ENCODE measurements at places on chromosomes 12 and 14. TPM values are rescaled to one million over a fixed set of nuclear protein-coding genes. Genes with fewer than 3 reads are reported as not detected.

DNA sequence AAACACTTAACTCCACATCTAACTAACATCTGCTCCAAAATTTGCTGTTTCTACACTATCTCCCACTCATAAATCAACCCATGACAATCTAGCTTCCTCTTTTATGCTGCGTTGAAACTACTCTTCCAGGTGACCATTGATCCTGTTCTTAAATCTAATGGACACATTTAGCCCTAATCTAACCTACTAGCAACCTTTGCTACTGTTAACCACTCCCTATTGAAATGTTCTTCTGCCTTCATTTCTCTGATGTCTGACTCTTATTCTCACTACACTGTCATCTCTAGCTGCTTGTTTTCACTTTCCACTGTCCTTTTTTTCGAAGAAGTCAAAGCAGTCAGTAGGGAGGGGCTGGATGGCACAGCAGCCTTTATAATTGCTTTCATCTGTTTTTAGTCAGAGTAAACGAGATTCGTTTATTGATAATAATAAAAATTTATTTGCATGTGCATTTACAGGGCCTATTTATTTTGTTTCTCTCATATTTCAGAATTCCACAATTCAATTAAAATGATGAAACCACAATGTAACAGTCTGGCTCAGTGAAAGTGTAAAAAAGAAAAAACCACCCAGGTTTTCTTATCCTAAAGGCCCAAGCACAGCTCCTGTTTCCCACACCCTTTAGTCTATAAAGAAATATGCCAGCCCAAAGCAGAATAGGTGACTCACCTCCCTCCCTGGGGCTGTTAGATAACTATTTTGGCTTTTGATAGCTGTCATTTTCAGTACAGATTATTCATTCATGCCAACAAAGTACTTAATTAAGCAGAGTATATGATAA lies 44.9 kb downstream of the ATP2B1 start:
- DNase-seq: no peak

GRCh38 chr14:61653507-61653906 lies 41.8 kb upstream of the HIF1A start:
- no peak for DNase-seq

- no peak for DNase-seq
These were observed 943.0 kb downstream of the GALC start for GRCh38 chr14:87049950-87050349.

- no peak for DNase-seq
These were observed 634.9 kb downstream of the FSCB start for GRCh38 chr14:43872222-43872621.

- no peak for DNase-seq
These were observed 16.4 kb upstream of the NUDT4 start for GRCh38 chr12:93361151-93361919.

Gene HOXC5
- not detected for polyA plus RNA-seq

Gene PRR4
- polyA plus RNA-seq: 16.9 TPM

Gene POTEG
- not detected for polyA plus RNA-seq

Gene NCKAP5L
- 13.4 TPM for polyA plus RNA-seq

Gene LGMN
- polyA plus RNA-seq: 89.2 TPM

Gene SERPINA4
- 2.5 TPM for polyA plus RNA-seq

Gene ANKS1B
- 9.3 TPM for polyA plus RNA-seq

Gene HOTAIR
- polyA plus RNA-seq: 0.13 TPM

Data from right lung (tissue), 10 donors.